ENCODE measurements at places on chromosomes 13 and 19. TPM values are rescaled to one million over a fixed set of nuclear protein-coding genes. Genes with fewer than 3 reads are reported as not detected.

METTL21C gene
- 12.5 TPM for total RNA-seq

LILRA1 gene
- 0.34 TPM for total RNA-seq

ZNF471 gene
- total RNA-seq: 7.3 TPM

- no peak overlapping the region for H3K4me3 ChIP-seq
- no peaks in the 10 kb centered on the region for H3K36me3 ChIP-seq
- no peaks in the 10 kb centered on the region for H3K4me1 ChIP-seq
- H3K27ac ChIP-seq: no peak overlapping the region
Measured at GRCh38 chr19:44615863-44616247, 2.5 kb downstream of the IGSF23 start.

DNA sequence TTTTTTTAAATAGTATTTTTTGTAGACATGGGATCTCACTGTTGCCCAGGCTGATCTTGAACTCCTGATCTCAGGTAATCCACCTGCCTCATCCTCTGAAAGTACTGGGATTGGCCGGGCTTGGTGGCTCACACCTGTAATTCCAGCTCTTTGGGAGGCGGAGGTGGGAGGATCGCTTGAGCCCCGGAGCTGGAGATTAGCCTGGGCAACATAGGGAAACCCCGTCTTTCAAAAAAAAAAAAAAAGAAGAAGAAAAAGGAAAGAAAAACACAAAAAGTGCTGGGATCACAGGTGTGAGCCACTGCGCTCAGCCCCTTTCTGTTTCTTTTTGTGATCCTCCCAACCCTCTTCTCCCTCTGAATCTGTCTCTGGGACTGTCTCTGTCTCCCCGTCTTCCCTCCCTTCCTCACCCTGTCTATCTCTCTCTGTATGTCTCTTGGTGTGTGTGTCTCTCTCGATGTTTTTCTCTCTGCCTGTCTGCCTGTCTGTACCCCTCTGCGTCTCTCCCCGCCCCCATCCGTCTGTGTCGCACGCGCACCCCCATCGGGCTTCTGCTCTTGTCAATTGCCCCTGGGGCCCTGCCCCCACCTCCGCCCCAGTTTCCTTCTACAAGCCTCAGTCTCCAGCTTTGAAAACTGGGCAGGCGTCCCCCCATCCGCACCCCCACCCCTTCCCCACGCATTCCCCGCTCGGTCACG, 540 bp upstream of the ZFP36 start:
- H3K27me3 ChIP-seq: no peaks in the 10 kb centered on the region
- peak; percentile 91 for DNase-seq
- peak overlapping the region; percentile 96 for H3K27ac ChIP-seq
- peaks cover 17% of the 10 kb centered on the region for H3K36me3 ChIP-seq
- peak overlapping the region; percentile 97 for H3K4me3 ChIP-seq
- H3K4me1 ChIP-seq: peaks cover 27% of the 10 kb centered on the region

GRCh38 chr13:31427151-31428100, 227.7 kb downstream of the B3GLCT start:
- no peak overlapping the region for H3K4me3 ChIP-seq
- H3K27ac ChIP-seq: no peak overlapping the region
- no peaks in the 10 kb centered on the region for H3K36me3 ChIP-seq
- H3K27me3 ChIP-seq: no peaks in the 10 kb centered on the region
- no peak for DNase-seq

DNA sequence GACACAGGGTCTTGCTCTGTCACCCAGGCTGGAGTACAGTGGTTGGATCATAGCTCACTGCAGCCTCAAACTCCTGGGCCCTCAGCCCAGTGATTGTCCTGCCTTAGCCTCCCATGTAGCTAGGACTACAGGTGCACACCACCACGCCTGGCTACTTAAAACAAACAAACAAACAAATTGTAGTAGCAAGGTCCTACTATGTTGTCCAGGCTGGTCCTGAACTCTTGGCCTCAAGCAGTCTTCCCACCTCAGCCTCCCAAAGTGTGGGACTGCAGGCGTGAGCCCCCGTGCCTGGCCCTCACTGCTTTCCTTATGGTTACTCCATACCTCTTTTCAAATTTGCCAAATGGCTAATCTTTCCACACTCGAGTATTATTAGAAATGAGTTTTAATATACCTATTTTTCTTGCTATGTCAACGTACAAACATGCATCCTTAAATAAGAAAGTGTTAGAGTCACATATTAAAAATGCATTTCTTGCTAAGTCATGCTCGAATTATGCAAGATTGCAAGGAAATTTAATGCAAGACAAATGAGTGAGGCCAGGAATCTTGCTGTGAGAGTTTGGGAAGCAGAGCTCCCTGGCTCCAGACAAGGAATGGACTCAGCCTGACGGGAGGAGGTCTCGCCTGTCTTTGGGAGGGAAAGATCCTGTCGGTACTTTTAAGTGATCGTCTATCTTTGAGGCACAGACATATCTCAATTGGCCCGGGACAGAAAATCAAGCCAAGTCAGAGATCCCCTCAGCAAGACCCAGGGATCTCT, 39.4 kb downstream of the RFX2 start:
- H3K27me3 ChIP-seq: no peaks in the 10 kb centered on the region
- no peak overlapping the region for H3K27ac ChIP-seq
- DNase-seq: no peak
- H3K4me3 ChIP-seq: no peak overlapping the region
- H3K36me3 ChIP-seq: no peaks in the 10 kb centered on the region

GRCh38 chr19:19372656-19373416, 32.6 kb upstream of the GATAD2A start:
- no peaks in the 10 kb centered on the region for H3K36me3 ChIP-seq
- peak overlapping the region; percentile 68 for H3K27ac ChIP-seq
- DNase-seq: peak; percentile 74
- H3K4me3 ChIP-seq: peak overlapping the region; percentile 11

GRCh38 chr19:12841094-12841493, 2.8 kb downstream of the MAST1 start:
- DNase-seq: peak; percentile 53
- H3K4me3 ChIP-seq: peak overlapping the region; percentile 42
- no peaks in the 10 kb centered on the region for H3K27me3 ChIP-seq
- H3K36me3 ChIP-seq: no peaks in the 10 kb centered on the region
- H3K4me1 ChIP-seq: peaks cover 6% of the 10 kb centered on the region

GRCh38 chr13:28423010-28423409, 71.9 kb downstream of the FLT1 start:
- DNase-seq: peak; percentile 21
- no peak overlapping the region for H3K4me3 ChIP-seq
- no peaks in the 10 kb centered on the region for H3K36me3 ChIP-seq
- H3K27me3 ChIP-seq: no peaks in the 10 kb centered on the region
- H3K4me1 ChIP-seq: peaks cover 8% of the 10 kb centered on the region

DNA sequence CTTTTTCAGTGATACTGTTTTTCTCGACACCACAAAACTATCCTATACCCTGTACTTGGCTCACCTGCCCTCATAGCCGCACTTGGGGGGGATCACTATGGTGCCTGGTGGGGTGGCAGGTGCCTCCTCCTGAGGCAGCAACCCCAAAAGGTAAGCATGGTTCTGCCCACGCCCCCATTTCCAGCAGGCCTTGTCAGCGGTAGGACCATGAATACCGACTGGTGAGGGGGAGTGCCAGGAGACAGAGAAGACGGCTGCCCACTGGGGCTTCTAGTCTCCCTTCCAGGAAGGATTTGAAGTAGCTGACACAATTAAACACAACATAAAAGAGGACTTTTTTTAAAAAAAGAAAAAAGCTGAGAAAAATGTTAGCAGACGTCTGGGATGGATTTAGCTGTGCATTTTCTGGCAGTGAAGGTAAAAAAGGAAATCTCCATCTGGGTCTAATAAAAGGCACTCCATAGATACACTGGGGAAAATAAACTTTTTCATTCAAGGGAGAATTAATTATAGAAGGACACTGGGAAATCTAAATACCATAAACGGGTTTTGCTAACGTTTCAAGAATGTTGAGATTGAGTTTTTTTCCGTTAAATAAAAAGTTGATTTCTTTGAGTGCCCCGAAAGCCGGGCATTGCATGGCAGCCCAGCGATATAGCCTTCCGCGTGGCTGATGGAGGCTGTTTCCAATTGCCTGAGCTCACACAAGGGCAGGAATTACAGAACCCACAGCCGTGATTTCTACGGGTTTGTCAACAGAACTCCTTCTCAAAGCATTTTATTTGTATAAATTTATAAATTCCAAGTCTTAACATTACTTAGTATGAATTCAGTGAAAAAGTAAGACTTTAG, 45.1 kb downstream of the ATP11A start:
- DNase-seq: no peak

GRCh38 chr19:41746593-41747227, 8.6 kb upstream of the CEACAM6 start:
- no peaks in the 10 kb centered on the region for H3K36me3 ChIP-seq
- no peaks in the 10 kb centered on the region for H3K4me1 ChIP-seq
- H3K27ac ChIP-seq: no peak overlapping the region
- peaks cover 27% of the 10 kb centered on the region for H3K27me3 ChIP-seq

DNA sequence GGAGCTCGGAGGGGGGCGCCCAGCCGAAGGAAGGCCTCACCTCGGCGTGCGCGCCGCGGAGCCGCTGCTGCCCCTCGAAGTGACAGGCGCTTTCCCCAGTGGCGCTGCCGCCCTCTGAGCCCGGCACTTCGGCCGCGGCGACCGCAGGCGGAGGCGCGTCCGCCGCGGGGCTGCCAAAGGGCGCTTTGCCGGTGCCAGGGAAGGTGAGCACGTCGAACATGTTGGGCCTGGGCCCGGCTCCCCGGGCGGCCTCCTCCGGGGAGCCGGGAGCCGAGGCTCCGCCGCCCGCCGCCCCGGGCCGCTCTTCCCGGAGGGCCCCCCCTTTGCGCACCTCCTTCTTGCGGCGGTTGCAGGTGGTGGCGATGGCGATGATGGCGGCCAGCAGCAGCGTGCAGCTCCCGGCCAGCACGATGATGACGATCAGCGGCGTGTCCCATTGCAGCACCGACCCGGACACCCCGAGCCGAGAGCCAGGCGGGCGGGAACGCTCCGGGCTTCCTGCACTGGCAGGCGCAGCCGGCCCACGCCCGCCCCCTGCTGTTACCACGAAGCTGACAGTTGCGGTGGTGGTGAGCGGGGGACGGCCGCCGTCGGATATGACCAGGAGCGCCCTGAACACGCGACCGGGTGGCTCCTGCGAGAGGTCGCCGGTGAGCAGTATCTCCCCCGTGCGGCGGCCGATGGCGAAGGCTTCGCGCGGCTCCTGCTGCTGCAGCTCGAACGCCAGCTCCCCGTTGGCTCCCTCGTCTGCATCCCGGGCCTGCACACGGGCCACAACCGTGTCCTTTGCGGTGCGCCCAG, 2.5 kb downstream of the PCDH8 start:
- no peaks in the 10 kb centered on the region for H3K4me1 ChIP-seq
- H3K27me3 ChIP-seq: peaks cover 45% of the 10 kb centered on the region
- no peaks in the 10 kb centered on the region for H3K36me3 ChIP-seq
- H3K4me3 ChIP-seq: no peak overlapping the region

DNA sequence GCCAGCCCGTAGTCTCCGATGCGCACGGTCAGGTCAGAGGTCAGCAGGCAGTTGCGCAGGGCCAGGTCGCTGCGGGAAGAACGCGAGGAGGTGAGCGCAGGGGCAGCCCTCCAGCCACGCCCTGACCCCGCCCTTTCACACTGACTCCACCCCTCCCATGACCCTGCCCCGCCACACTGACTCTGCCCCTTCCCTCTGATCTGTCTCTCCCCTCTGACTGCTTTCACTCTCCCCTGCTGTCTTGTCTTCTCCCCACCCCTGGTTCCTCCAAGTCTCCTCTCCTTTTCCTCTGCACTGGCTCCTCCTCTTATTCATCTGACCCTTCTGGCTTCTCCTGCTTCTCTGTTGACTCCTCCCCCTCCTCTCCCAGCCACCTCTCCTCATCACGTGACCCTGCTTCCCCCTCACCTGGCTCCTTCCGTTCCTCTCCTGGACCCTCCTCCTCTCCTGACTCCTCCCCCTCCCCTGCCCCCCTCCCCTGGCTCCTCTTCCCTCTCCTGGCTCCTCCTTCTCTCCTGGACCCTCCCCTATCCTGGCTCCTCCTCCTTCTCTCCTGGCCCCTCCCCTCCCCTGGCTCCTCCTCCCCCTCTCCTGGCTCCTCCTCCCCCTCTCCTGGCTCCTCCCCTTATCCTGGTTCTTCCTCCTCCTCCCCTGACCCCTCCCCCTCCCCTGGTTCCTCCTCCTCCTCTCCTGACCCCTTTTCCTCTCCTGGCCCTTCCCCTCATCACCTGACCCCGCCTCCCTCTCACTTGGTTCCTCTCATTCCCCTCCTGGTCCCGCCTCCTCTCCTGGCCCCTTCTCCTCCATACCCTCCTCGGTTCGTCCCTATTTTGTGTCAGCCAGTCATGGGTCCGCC, 9.9 kb downstream of the LMTK3 start:
- DNase-seq: no peak
- no peaks in the 10 kb centered on the region for H3K4me1 ChIP-seq
- no peak overlapping the region for H3K27ac ChIP-seq
- H3K27me3 ChIP-seq: peaks cover 41% of the 10 kb centered on the region
